ENCODE measurements at places on chromosomes 6 and 20.

DNA sequence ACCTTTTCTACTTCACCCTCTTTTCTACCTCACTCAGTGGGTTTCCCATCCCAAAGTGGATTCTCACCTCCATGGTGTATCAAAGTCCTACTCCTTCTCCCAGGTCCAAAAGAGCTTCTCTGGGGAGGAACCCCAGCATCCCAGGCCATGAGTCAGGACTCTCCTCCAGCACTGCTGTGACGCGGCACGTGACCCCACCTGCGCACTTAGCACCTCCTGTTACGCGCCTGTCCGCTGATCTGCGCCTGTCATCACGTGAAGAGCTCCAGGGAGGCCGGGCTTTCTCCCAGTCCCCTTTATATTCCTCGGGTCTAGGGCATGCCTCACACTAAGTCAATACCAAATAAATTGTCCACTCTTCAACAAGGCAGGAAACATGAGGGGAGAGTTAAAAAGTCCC lies 226.9 kb upstream of the QKI start:
- DNase-seq = no peak

- DNase-seq = no peak
Measured at GRCh38 chr6:52667572-52667971, 3.3 kb upstream of the TMEM14A start.

GRCh38 chr6:73801652-73802268 lies 105.8 kb downstream of the CD109 start:
- no peak for DNase-seq

- no peak for DNase-seq
Measured at GRCh38 chr6:112007805-112008204, 46.1 kb upstream of the CCN6 start.

DNA sequence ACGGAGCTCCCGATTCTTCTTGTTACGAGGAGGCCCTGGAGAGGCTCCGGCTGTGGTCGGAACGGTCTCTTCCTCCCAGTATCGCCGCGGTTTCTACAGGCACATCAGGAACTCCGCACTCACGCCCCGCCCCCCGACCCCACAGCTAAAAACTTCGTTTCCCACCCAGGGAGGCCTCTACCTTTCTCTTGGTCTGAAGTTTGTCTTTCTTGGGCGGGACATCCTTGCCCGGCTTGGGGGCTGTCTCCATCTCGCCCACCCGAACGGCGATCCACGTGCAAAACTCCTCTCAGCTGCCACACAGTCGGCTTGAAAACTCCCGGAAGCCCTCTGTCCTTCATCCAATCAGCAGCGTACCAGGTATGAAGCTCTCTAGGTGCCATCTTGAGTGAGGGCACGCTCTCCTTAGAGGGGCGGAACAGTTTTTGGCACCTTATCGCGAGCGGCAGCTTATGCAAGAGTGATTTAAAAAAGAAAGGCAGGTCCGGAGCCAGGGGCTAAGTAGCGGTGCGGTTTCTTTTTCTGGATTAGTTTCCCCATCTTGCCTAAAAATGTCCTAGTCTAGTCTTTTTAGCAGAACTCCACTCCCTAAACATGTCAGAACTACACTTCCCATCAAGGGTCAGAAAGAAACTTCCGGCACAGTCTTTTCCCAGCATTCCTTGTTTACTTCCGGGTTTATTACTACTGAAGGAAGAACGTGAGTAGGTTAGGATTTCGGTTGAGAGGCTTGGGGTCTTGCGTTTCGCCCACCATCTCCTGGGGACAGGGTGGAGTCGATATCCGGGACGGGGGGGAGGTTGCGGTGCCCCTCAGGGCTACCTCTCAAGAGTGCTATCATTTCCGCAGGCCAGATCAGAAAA lies at the start of the genes PFDN6 and WDR46:
Gene PFDN6, plus strand, starts transcription at position 681 of the 863 bp plus-strand sequence. CDS start 256 bp downstream, outside the sequence.
Gene WDR46, minus strand, starts transcription at position 319 of the 863 bp plus-strand sequence. Its CDS starts 69 bp downstream, at position 250.
- DNase-seq = peak; percentile 88

- no peak for DNase-seq
Measured at GRCh38 chr20:53657279-53657678, 63.6 kb upstream of the ZNF217 start.
